Activated T-cell treated with anti-CD3 and anti-CD28 coated beads, Interleukin-2, amount 50 U/mL, for 72 hours (primary cell): ENCODE measurements at places on chromosomes 2 and 18. TPM values are rescaled to one million over a fixed set of nuclear protein-coding genes. Genes with fewer than 3 reads are reported as not detected.

GRCh38 chr2:101308432-101309210 is at the start of gene RNF149:
Gene RNF149 (minus strand): TSS chr2:101308701. CDS start chr2:101308588, 113 bp downstream.
- peak; percentile 96 for DNase-seq

GRCh38 chr2:232146294-232146693 is 184.8 kb downstream of the DIS3L2 start:
- no peak for DNase-seq

GRCh38 chr2:226995625-226996041 is 159.8 kb downstream of the RHBDD1 start:
- peak; percentile 80 for DNase-seq

- no peak for DNase-seq
Measured at GRCh38 chr18:6109743-6110142, 214.4 kb upstream of the TMEM200C start.

Gene CPO
- total RNA-seq = not detected

DNA sequence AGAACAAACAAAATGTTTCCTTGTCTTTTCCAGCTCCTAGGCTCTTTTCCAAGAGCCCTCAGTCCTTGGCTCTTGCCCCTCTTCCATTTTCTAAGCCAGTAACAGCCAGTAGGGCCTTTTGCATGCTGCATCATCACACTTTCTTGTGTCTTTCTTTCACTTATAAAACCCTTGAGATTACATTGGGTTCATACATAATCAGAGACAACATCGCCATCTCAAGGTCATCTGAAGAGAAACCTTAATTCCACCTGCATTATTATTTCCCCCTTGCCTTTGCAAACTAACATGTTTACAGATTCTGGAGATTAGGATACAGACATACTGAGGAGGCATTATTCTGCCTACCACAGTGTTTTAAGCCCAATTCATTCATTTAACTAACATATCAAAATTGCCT is 697.3 kb downstream of the TRIB2 start:
- no peak for DNase-seq

Gene KATNAL2
- 1.2 TPM for total RNA-seq

GRCh38 chr2:219658196-219658846 is 30.9 kb downstream of the SLC4A3 start:
- no peak for DNase-seq

DNA sequence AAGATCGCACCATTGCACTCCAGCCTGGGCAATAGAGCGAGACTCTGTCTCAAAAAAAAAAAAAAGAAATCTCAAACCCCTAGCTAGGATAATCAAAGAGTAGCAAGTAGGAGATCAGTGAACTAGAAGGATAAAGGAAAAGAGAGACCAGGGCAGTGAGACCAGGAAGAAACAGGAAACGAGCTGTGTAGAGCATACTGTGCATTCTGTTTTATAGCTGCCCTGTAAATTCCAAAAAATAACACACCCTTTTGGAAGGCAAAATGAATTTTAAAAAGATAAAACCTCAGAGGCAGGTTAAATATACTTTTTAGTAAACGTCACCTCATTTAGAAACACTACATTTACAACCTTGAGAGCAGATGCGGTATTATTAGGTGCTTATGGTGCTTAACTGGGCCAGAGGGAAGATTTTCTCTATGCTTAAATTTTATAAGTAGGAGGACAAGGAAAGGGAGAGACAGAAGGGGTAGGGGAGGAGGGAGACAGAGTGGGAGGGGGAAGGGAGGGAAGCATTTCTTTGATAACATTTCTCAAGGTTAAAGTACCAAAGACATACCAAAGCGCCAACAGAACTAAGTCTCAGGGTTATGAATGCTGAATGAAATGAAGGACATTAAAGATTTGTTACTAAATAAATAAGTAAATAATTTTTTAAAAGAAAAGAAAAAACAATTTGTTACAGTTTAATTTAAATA is 30.1 kb downstream of the FEZ2 start:
- DNase-seq = no peak

- DNase-seq = no peak
Measured at GRCh38 chr18:76604935-76605240, 109.8 kb upstream of the ZNF516 start.

Gene CTAGE1
- not detected for total RNA-seq

DNA sequence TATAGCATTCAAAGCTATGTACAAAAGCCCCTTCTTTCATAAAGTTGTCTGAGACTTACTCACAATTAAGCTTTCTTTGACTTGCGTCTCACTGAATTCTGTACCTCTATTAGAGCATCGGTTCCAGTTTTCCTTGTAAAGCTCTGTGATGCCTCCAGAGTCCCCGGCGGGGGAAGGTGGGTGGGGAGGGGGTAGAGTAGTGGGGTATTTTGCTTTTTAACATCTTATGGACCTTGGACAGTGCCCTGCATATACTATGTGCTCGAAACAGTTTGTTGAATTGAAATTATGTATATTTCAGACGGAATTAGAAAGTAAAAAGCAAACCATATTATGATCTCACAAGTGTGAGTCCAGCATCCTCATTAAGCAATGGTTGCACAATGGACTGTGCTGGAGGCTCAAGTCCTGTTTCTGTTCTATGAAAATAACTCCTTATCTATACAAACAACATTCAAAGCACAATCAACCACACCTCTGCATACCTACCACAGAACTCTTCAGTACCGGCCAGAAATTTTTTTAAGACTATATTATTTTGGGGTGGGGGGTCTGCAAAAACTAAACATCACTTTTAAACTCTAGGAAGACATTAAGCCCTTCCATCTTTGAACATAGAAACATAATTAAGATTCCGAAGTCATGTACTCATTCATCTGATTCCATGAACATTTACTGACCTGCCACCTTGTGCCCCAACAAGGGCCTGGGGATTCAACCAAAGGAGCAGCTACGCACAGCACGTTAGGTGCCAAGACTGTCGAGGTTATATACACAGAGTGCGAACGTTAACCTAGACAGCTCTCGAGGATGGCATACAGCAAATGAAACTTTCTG is 908 bp downstream of the STAT1 start:
- DNase-seq = no peak

- DNase-seq = no peak
Measured at GRCh38 chr2:41763141-41763540, 284.7 kb upstream of the PKDCC start.

GRCh38 chr2:143802242-143802641 is 673.0 kb downstream of the ARHGAP15 start:
- no peak for DNase-seq

Gene FIGN
- total RNA-seq = not detected
